Esophagus muscularis mucosa (tissue), 4 donors: ENCODE measurements at places on chromosomes 5 and 9. TPM values are rescaled to one million over a fixed set of nuclear protein-coding genes. Genes with fewer than 3 reads are reported as not detected.

The TMEM215 gene
- 0.06 TPM for total RNA-seq

The NPR2 gene
- 29.5 TPM for total RNA-seq

DNA sequence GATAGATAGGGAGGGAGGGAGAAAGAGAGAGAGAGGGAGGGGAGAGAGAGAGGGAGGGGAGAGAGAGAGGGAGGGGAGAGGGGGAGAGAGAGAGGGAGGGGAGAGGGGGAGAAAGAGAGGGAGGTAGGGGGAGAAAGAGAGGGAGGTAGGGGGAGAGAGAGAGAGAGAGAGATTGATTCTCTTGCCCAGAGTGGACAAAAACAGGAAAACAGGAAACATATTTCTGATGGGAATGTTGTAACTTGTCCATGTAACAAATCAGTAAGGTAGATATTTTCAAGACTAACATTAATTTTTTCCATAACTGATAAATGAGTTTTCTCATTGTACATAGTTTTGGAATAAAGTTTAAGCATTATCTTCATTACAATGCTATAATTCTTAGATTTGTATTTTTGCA, 811.7 kb upstream of the GRAMD2B start:
- no peak for DNase-seq

DNA sequence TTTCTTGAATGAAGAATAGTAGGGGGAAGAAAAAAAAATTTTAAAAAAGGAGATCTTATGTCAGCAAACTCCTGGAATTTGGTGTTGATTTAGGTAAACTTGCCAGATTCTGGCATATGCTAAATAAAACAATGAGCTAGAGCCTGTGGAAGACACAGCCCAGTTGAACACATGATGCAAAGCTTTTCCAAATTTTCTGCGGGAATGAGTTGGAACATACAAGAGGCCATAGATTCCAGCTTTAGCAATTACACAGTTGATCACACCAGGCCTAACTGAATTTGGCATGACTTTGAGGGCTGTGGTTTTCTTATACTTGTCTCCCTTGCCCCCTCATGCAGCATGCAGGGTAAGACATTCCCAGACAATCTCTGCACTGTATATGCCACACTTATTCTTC, 297.0 kb downstream of the SH3GL2 start:
- DNase-seq: no peak

DNA sequence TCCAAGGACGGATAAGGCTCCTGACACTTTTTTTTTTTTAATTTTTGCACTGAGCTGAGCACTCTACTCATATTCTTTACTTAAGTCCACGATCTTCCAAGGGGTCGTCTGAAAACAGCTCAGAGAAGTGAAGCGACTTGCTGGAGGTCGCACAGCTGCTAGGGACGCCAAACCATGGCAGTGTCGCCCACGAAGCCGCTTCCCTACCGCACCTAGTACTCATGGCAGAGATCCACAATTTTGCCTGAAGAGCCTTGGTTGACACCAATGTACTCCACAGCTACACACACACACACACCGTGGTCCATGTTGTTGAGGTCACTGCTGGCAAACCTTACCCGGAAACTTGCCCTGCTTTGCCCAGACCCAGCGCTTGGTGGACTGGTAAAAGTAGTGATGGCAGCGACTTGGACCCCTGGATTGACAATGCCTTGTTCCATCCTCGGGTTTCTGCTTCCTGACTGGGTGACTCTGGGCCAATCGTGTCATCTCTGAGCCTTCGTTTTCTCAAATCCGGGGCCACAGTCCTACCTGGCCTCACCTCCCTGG, 521 bp upstream of the SLIT3 start:
- DNase-seq: no peak

DNA sequence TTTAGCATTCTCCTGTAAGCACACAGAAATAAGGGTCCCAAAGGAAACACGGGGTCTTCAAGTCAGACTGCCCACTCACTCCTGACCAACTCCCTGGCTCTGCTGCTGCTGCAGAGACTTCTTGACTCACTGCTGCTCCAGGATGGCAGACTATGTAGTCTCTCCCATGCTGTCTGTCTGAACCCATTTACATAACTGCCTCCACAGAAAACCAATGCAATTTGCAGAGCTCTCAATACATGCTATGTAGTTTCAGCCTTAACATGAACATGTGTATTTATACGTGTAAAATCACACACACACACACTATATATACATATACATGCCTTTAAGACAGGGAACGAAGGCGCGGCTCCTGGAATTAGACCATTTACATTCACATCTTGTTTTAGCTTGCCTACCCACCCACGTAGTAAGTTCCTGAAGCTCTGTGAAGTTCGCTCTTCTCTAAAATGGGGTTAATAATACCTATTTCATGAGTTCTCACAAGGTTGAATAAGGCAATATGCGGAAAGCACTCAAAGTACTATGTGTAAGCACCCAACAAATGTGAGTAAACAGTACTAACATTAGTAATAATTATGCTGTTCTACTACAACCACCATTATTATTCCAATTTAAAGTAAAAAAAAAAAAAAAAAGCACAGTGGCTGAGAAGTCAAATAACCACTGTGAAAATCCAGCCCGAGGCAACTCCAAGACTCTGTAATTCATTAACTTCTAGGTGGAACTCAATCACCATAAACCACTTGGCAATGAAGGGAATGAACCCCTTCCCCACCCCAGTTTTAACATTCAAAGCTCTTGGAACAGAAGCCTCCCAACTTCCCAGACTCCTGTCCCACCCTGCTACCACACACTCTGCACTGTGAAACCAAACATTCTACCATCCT, 31.8 kb downstream of the PRELID2 start:
- DNase-seq: no peak

- DNase-seq: no peak
Measured at GRCh38 chr5:64229163-64229774, 63.6 kb downstream of the RNF180 start.
